ENCODE measurements at places on chromosomes 3 and 15.

DNA sequence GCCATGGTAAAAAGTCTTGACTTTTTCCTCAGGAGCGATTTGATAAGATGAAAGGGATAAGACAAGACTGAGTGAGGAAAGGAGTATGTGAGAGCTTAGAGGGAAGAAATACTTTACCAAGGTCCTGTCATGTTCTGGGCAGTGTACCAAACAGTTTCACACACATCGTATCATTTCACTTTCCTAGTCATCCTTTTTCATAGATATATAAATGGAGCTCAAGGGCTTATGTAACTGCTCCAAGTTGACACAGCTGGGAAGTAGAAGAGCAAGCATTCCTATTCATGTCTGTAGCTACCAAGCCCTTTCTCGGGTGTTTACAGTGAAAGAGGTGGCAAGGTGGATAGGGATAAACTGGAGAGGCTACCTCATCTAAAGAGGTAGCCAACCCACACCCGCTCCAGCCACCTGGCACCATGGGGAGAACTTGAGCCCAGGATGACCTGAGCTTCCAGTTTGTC is 57.4 kb downstream of the MRPS25 start:
- DNase-seq = no peak

DNA sequence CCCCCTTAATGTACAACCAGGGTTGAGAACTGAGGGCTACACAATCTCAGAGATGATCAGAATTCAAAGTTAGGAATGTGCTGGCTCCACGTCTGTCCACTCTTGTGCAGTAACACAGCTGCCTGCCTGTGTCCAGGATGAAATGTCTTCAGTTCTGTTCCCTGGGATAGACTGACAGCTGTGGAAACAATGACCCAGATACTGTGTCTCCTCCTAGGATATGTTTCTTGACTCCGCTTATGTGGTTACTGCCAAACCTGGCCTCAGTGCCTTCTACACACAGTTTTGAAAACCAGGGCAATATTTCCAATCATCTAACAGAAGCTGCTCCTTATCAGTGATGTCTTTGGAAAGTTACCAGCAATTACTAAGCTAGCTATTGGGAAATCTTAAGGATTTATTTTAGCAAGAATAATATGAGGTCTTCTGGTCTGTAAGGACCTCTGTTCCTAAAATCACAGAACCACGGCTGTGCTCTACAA is 67.6 kb downstream of the NOX5 start:
- DNase-seq = no peak

DNA sequence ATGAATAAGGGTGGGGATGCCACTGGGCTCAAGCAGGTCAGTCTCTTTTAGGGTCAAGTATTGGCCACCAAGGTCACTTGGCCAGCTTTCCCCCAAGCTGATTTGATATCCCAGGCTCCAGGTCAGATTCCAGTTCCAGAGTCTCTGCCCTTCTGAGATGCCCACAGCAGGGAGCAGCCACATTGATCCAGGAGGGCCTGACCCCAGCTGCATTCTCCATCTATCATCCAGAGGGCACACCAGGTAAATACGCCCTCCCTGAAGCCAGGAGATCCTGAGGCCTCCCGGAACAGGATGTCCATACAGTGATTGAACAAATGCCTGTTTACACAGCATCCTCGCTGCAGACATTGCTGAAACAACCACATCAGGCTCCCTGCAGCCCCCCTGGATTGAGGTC is 264.6 kb upstream of the TLE3 start:
- DNase-seq = no peak

DNA sequence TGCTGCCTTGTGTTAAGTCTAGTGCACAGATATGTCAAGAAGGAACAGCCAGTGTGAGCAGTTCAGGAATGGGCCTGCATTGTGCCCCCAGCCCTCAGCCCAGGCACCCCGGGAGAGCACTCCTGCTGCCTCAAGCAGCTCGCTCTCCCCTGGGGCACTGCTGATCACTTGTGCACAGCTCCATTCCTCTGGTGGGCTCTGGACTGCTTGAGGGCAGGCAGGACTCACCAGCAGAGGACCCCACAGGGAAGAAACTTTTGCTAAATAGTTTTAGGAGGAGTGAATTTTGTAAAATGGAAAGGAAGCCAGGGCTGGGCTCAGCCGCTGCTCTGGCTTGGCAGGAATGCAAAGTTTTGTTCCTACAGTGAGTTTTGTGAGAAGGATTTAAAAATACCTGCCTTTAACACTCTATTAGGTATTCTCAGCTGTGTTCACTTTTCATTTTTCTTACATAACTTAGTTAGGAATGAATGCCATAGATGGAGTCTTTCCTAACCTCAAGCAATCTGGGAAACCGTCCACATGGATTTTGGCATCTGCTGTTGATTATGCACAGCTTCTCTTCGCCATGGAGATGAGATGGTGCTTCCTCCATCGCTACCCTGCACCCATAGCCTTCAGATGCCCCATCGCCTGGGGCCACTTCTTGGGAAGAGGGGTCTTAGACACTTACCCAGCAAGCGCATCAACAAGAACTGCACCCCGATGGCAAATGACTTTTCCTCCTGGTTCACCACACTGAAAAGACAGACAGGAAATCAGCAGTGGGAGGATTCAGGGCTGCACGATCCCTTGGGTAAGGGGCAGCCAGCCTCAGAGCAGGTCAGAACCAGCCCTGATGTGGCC is 42.3 kb upstream of the RAB6B start:
- no peak for DNase-seq

- DNase-seq = no peak
Measured at GRCh38 chr15:48748535-48748934, 62.3 kb downstream of the CEP152 start.

DNA sequence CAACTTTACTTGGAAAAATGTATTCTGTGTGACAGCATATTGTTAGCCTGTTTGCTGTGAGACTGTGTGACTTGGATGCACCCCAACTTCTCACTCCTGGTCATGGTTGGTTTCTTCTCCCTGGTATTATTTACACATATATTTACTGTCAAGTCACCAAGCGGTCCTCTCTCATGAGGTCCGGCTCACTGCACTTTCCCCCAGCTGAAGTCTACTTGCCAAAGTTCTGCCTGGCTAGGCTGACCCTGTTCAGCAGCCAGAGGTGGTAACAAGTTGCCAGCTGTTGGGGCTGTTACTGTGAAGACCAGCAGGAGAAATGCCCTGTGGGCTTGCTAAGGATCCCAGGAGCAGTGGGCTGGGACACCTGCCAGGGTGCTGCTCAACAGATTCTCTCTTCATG is 337.5 kb downstream of the MFSD1 start:
- no peak for DNase-seq

All from HCT116 (cell line).